ENCODE measurements at places on chromosomes 4 and X.

DNA sequence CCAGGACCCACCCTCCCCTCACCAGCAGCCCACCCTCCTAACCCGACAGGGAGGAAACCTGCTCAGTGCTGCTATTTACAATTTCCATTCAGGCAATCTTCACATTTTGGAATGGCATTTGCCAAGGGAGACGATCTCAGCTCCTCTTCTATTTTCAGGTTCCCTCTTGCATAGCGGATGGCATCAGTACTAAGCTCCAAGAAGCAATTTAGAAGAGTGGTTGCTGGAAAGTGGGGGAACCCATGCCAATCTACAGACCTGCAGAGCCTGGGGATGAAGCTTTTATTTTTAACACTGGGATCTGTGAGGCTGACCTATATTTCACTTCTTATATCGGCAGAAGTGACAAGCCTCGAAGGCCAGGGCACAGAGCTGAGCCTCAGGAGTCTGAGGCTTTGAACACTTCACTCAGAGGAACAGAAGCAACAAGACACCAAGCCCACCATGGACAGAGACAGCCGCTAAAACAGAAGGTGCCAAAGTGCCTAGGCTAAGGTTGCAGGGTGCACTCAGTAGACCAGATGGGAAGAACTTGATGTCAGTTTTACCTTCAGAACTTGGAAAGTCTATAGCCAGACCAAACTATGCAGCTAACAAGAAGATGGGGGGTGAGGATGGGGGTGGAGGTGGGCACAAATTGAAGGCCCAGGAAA is 44.0 kb downstream of the SCD5 start:
- no peak for DNase-seq

DNA sequence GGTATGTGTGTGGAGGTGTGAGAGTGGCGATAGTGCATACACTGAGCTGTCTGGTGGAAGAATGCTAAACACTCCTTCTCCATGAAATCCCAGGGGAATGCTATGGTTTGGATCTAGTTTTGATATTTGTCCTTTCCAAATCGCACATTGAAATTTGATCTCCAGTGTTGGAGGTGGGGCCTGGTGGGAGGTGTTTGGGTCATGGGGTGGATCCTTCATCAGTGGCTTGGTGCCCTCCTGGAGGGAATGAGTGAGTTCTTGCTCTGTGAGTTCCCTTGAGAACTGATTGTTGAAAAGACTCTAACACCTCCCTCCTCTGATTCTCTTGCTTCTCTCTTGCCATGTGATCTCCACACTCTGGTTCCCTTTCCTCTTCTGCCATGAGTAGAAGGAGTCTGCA is 114.1 kb upstream of the HHIP start:
- no peak for DNase-seq

DNA sequence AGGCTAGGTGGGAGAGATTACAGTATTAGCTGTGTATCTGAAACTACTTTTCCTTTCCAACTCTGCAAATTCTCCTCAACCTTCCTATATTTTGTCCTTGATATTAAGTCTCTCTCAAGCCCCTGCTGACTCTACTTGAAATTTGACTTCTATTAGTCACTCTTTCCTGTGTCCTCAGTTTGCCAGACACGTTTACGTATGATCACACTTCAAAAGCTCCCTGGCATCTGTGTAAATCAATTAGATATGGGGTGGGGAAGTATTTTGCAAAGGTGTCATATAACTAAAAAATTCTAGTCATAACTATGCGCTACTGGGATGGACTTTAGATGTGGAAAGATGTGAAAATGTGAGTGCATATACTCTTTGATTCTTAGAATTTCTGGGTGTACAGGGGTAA is 67.4 kb upstream of the ARHGAP24 start:
- DNase-seq = no peak

DNA sequence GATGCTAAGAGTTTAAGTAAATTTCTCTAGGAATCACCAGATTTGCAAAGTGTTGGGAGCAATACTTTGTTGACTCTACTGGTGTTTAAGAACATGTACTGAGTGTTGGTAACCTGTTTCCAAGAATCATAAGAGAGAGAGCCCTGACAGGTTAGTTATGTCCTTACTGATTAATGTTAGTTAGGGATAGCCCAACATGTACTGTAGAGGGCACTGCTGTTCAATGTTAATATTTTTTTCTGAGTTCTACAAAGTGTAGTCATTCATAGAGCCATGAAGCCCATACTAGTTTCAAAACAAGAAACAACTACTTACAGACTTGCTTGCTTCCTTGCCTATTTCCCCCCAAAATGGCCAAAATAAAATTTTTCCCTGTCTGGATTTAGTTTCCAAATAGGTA is 11.9 kb downstream of the TMPRSS11D start:
- DNase-seq = peak; percentile 35

DNA sequence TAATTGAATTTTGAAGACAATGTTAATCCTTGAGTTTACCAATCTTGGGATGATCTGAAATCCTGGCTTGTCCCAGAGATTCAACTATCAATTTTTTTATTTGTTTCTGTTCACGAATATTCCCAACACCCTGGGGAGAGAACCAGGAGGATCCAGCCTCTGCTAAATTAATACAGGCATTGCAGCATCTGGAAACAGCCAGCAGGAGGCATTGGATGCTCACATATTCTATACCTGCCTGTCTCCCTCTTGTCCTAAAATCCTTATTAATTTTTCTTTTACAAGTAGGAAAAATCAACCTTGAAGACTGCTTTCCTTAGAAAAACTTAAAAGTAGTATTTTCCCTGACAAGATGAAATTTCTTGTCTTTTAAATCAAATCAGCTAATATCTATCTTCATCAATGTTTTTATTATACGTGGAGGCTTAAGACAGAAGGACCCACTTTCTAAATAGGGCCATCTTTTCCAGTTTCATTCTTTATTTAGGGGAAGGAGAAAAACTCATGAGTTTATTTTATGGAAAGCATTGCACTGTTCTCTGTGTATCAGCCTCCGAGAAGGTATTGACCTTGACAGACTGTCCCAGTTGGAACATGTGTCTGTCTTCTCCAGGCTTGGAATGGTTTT is 102.4 kb downstream of the CLNK start:
- DNase-seq = peak; percentile 17
